ENCODE measurements at places on chromosomes 5 and 9.

- DNase-seq, result no peak
Measured at GRCh38 chr9:14870090-14870489, 40.1 kb downstream of the FREM1 start.

GRCh38 chr5:141431286-141431685 lies 979 bp downstream of the PCDHGA12 start:
- no peak for DNase-seq

DNA sequence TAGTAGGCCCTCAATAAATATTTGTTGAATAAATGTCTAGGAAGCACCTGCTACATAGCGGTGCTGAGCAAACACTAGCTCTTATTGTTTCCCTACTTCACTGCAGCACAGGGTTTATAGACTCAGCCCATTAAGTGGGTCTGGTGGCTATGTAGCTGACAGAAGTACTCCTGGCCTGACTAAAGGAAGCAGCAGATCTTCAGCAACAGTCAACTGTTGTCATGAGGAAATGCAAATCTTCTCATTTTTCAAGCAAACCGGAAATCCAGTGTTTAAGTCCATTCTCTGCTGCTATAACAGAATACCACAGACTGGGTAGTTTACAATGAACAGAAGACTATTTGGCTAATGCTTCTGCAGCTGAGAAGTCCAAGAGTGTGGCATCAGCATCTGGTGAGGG lies 2.8 kb upstream of the TEX10 start:
- no peak for DNase-seq

DNA sequence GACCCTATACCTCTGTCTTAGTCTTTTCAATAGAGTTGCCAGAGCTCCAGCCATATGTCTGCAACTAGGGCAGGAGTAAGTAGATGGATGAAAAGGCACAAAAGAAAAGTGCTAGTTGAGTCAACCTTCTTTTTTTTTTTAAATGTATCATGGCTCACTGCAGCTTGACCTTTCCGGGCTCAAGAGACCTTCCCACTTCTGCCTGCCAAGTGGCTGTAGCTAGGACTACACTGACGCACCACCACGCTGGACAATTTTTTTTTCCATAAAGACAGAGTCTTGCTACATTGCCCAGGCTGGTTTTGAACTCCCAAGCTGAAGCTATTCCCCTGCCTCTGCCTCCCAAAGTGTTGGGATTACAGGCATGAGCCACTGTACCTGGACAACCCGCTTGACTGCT lies 27.3 kb downstream of the FOXE1 start:
- DNase-seq, result no peak

- no peak for DNase-seq
Measured at GRCh38 chr9:136486131-136486530, 3.3 kb upstream of the SEC16A start.

GRCh38 chr5:58056546-58056945 lies 403.3 kb downstream of the PLK2 start:
- DNase-seq, result no peak

Measured in ovary (tissue), 10 donors.